ENCODE measurements at places on chromosomes 5 and 9.
A peak's percentile ranks its signal among the peaks of the same experiment; 100 is the strongest.

DNA sequence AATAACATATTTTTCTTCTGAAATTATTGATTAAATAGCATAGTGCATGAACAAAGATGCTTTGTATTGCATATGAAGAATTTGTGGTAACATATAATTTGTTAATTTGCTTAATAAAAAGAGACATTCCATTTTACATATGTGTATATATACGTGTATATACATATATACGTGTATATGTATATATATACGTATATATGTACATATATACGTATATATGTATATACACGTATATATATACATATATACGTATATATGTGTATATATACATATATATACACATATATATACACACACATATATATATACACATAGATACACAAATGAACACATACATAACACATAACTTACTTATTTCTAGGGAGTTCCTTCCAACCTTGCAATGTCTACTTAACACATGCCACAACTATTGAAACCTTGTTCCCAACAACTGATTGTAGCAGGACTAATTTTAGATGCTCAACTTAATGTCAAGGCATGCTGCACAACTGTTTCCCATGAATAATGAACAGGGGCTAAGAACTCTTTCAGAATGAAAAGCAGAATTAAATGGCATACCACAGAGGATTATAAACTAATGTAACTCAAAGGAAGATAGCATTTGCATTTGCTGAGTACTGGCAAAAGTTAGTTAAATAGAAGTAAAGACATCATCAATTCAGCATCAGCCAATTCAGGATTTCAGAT lies 17.4 kb downstream of the KIF24 start:
- no peak for DNase-seq

GRCh38 chr5:42801516-42802166 lies 10.1 kb downstream of the SELENOP start:
- no peak for DNase-seq

DNA sequence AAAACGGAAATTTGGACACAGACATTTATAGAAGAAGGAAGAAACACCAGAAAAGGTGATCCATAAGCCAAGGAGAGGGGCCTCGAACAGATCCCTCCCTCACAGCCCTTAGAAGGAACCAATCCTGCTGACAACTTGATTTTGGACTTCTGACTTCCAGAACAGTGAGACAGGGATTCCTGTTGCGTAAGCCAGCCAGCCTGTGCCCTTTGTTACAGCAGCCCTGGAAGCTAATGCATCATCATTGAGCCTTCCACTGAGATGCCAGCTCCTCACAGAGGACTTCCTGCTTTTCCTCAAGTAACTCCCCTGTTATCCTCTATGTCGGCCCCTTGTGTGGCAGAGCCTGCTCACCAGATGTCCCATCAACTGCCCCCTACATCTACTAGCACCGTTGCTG lies 94.1 kb downstream of the JMY start:
- DNase-seq = no peak

GRCh38 chr5:134466241-134467069 lies 54.8 kb upstream of the CDKN2AIPNL start:
- DNase-seq = peak; percentile 49

DNA sequence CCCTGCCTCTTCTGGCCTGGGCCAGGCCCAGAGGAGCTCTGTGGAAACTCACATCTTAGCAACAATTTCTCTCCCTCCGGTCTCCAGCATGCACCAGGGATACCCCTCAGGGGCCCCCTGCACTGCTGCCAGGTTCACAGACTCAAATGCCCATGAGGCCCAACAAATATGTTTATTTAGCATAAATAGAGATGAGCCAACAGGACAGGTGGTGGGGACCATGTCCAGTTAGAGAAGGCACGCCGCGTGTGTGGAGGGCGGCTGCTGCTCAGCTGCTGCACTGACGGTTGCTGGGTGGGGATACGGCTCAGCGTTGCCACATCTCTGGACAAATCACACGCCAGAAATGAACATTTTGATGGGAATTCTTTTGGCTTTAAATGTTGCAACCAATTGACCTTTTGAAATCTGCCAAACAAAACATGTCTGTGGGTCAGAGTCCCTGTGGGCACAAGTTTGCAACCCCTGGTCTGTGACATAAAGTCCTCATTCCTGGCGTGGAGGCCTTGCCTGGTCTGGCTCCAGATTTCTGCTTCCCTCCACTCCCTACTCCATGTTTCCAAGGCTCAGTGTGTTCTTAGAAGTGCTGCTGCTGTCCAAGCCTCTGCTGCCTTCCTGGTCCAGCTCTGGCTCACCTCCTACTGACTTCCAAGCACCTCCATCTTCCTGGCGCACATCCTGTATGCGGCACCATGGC lies 88.9 kb downstream of the AMBP start:
- DNase-seq = no peak

DNA sequence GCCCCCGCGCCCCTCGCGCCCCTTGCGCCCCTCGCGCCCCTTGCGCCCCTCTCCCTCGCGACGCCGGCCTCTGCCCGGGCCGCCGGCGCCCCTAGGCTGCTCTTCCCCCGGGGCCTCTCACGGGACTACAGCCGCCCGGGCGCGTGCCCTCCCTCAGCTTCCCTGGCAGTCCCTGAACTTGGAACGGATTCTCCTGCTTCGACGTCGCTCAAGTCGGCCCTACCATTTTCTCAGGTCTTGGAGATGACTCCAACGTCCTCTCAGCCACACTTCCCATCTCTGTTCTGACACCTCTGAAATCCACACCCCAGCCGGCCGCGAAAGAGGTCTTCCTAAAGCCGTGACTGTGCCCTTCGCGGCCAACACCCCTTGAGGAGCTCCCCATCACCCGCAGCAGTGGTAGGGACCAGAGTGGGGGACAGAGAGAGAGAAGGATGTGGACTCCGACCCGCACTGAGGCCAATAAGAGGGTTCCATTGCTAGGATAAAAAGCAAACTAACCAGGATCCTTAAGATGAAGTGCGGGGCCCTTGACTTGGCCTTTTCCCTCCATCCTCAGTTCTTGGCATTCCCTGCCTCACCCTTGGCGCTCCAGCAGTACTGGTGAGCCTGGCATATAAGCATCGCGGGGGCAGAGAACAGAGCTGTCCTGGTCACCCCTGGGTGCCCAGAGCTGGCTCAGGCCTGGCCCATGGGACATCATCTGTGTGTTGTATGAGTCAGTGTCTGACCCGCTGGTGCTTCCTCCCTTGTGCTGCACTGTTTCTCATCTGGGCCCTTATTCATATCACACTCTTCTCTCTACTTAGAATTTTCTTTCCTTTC lies 38.6 kb upstream of the GARNL3 start:
- DNase-seq = no peak

DNA sequence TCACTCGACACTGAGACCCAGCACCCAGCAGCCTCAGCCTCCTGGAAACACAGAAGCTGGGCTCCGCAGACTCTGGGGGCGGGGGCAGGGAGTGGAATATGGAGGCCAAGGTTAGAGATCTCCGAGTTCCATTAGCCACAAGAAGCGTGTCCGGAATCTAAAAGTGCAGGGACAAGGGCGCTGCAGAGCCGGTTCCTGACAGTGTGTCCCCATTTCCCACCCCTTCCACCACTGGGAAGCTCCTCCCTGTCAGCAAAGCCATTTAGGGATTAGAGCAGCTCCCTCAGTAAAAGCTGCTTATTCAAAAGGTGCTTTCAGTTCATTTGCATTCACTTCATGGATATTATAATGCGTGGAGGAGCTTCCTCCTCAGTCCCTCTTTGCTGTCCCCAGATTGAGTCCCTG lies 74.1 kb upstream of the HSPA9 start:
- peak; percentile 28 for DNase-seq

DNA sequence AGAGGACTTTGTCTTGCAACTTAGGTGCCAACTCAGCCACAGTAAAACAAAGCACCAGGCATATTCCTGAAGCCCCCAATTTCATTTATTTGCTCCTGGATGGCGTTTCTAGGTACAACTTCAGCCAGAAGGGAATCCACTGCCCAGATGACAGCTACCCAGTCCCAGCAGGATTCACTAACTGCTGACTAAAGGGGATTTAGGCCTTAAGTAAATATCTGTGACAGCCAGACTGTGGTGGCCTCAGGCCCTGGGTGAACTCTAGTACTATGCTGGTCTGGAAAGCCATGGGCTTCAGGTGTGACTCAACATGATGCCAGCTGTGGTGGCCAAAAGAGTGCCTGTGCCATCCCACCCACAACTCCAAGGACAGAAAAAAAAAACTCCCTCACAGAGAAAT lies 396.1 kb upstream of the CCNG1 start:
- DNase-seq = no peak

DNA sequence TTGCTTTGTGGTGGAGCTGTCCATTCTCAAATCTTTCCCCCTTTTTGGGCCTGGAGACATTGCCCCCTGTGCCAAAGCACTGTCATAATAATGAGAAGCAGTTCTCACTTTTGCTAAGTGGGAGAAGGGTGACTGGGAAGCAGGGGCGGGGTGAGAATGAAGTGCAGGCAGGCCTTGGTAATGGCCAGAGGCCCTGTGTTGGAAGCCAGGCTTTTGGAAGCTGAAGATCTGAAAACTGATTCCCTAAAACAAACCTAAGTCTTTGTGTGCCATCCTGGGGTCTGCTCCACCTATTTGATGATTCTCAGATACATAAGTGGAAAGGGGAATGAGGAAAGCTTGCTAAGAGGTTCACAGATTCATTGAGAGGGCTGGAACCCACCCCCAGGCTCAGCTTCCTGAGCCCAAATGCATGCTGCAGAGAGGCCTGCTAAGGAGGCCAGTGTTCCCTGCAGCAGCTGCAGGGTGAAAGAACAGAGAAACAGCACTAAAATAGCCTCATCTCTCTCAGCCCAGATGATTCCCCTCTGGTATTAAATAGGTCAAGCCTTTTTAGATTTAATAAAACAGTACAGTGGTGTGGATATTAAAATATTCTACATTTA lies 75.0 kb downstream of the NSG2 start:
- DNase-seq = no peak

- no peak for DNase-seq
These were observed 4.1 kb upstream of the C5orf63 start for GRCh38 chr5:127077366-127077765.

GRCh38 chr5:14036514-14036913 lies 92.0 kb upstream of the DNAH5 start:
- no peak for DNase-seq

DNA sequence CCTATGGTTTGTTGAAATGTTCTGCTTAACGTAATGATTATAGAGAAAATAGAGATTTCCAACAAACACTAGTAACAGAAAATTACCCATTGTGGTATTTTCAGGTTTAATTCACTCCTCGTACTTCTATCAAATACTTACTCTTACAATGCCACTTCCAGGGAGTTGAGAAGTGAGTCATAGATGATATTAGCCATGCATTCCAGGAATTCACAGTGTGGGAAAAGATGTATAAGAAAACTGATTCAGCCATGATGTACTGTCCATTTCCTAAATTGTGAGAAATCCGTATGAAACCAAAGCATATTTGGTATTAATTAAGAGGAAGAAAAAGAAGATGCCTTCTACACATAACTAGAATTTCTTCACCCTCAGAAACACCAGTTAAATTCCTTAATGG lies 1854.6 kb upstream of the WWC1 start:
- no peak for DNase-seq

DNA sequence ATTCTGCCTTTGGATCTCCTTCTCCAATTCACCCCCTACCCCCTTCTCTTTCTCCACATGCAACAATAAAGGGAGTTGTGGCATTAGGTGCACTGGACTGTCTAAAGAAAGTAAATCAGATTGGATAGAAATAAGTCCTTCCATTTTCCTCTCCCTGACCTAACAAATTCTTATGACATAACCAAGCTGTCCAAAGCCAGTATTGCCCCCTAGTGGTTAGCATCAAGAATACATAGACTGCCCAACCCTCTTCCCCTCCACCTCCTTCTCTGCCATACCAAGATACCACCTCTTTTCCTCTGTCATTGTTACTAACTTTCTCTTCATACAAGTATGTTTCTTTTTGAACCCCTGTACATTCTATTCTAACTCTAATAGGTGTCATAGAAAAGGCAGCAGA lies 45.7 kb downstream of the PPARGC1B start:
- no peak for DNase-seq

GRCh38 chr9:89352874-89353649 lies 34.8 kb downstream of the SECISBP2 start:
- DNase-seq = no peak

DNA sequence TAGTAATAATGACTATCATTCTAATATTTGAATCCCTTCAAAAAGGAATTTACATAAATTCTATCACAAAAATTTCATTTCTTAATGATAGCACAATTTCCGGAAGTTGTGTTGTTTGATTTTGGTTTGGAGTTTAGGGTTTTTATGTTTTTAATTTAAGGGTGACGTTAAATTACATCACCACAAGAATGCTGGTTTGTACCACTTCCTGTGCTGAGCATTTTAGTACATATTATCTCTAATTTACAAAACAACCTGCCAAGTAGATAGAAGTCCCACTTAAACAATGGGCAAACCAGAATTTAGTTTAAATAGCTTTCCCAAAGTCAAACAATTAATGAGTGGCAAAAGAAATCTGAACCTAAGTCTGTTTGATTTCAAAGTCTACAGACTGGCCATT lies 63.4 kb downstream of the DENND1A start:
- DNase-seq = no peak

- no peak for DNase-seq
These were observed 38.5 kb downstream of the DDX31 start for GRCh38 chr9:132631280-132631679.

GRCh38 chr5:151048526-151048925 lies 28.1 kb downstream of the GPX3 start:
- no peak for DNase-seq

DNA sequence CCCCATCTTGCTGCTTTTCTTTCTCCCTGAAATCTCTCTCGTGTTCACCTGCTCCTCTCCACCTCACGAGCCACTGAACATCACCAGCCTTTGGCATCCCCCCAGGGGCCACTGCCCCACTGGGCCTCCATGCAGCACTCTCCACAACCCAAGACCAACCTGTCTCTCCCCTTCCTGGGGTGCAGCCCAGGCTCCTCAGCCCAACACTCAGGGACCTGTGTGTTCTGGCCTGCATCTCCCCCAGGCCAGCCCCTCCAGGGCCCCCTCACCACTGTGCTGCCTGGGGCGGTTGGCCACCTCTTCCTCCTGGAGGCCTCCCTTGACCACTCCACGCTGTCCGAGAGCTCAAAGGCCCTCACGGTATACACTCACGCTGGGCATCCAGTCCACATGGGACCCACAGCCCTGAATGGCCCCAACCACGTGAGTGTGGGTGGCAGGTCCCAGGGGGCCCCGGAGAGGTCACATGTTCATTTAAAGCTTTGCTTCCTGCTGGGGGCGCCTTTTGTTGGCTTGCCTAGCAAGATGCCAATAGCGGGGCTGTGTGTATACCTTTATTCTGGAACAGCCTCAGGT lies 453 bp upstream of the DOK3 start:
- DNase-seq = no peak
